ENCODE measurements at places on chromosomes 11 and 22.

DNA sequence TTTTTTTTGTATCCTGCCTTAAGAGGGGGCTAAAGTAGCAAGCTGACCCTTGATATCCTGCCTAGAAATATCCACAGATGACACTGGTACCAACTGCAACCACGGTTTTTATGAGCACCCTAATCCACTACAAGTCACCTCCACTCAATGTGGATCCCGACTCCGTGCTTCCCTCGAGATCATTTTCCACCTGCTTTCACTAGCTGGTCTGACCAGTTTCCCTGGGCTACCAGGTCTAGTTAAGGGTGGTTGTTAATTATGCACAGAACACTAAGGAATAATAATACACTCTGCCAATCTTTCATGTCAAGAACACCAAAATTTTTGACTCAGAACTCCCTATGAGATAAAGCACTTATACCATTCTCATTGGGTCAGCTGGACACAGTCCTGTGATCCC is 82.3 kb downstream of the ABTB2 start:
- DNase-seq = no peak

DNA sequence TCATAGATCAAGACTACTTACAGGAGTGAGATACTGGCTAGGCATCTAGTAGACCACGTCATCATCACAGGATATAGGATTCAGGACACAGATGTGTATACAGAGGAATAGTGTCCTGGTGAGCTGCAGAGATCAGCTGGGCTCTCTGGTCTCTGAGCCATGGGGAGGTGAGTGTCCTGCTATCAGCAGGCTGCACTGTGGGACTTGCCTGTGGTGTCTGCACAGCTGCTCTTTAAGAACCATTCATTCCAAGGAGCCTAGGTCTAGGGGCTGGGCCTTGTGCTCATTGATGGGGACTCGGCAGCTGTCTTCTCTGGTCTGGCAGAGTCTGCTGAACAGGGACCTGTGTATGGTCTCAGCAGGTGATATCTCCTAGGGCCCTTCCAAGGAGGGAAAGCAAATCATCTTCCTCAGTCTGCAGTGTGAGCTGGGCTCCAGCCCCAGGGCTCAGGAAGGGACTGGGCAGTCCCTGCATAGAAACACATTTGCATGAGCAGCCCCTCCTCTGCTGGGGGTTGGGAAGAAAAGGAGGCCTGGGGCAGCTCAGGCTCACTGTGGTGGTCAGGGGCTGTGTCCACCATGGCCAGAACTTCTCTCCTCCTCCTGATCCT is 66.1 kb upstream of the VPREB1 start:
- DNase-seq = no peak

DNA sequence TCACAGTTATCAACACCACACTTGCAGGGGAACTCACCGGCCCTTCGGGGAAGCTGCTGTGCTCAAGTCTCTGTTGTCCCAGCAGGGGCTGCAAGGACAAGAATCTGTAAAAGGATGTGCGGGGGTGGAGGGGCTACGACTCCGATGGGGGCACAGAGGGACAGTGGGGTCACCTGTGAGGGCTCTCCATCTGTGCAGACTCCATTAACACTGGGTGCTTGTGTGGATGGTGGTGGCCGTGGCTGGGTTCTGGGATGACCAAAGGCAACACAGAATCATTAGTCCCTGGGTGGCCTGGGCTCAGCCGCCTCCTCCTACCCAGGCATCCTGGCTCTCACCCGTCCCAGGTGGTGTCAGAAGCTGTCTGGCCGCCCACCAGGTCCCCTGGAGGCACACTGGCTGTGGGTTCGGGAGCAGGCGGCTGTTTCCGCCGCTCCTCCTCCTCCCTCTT is 10.2 kb upstream of the RBM4B start:
- no peak for DNase-seq

DNA sequence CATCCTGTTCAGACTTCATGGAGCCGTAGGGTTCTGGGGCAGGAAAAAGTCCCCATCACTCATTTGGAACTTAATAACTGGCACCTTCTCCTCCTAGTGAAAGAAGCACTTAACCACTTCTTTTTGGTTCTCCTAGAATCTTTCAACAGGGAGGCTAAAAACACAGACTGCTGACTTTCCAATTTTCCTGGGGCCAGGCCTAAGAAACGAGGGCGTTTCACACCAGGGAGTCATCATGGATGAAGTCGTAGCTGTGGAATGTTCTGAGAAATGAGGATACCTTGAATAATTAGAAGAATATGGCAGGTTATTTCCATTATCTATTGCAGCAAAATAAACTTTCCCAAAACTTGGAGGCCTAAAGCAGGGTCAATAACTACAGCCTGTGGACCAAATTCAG is 26.0 kb upstream of the API5 start:
- DNase-seq = no peak

- no peak for DNase-seq
Observed at GRCh38 chr11:8231979-8232378, 31.7 kb downstream of the LMO1 start.
